Ovary (tissue), 10 donors: ENCODE measurements at places on chromosomes 12 and 14. TPM values are rescaled to one million over a fixed set of nuclear protein-coding genes. Genes with fewer than 3 reads are reported as not detected.

GRCh38 chr12:57181561-57182155, 34.2 kb upstream of the LRP1-AS start:
- no peak for DNase-seq

The CLEC1A gene
- total RNA-seq = 5.6 TPM

DNA sequence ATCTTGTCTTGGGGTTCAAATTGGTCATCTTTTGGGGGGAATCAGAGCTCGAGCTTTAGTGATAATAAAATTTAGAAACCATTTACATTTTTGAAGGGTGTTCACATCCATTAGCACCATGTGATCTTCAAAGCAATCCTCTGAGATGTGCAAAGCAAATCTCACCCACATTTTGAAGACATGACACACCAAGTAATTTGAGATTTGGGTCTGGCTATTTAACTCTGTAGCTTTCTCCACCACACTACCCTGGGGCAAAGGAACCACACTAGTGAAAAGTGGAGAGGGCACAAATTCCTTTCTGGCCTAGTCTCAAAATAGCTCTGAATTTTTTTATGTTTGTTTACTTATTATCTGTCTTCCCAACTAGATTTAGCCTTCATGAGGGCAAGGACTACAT, 46.6 kb upstream of the TMEM233 start:
- DNase-seq = no peak

The FOXG1 gene
- 0.12 TPM for total RNA-seq

GRCh38 chr12:16090974-16091373, 179.8 kb downstream of the DERA start:
- no peak for DNase-seq

The GDF3 gene
- total RNA-seq = 0.25 TPM
